ENCODE measurements at places on chromosomes 11 and 22. TPM values are rescaled to one million over a fixed set of nuclear protein-coding genes. Genes with fewer than 3 reads are reported as not detected.
A peak's percentile ranks its signal among the peaks of the same experiment; 100 is the strongest.

DNA sequence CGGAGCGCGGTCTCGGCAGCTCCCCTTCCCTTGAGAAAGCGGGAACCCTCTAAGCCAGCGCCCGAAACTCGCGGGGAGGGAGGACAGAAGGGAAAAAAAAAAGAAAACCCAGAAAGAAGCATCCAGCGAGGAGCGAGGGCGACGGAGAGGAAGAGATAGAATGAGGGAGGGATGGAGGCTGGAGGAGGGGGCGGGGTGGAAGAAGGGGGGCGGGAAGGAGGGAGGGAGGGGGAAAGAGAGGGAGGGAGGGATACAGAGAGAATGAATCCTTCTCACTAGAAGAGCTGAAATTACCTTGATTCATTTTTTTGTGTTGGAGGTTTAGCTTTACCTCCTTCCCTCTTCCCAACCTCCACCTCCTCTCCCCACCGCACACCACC, 19.3 kb upstream of the BDNF start:
- DNase-seq = no peak

GRCh38 chr11:105960252-105961245, 61.5 kb downstream of the MSANTD4 start:
- DNase-seq = no peak

- peak; percentile 87 for DNase-seq
Measured at GRCh38 chr22:23281406-23282088, 101.2 kb downstream of the BCR start.

DNA sequence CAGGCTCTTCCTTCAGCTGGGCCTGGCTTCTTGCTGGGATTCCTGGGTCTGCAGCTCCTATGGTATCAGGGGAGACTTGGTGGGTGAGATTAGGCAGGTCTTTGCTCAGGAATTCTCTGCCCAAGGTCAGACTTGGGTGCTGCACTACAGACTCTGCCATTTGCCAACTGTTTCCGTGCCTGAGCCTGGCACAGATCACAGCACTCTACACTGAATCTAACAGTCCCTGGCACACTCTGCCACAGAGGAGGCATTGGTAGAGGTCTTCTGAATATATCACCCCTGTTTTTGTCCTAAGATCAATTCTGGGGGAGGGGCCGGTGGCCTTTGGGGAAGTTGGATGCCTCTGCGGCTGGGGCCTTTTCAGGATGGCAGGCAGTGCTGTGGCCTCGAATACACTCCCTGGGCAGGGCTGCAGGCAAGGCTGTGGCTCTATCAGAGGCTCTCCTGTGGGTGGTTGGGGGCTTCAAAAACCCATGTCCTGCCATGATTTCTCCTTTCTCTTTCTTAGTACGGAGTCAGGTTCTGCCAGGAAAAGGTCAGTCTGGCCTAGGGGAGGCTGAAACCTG, 115.0 kb upstream of the NARS2 start:
- no peak for DNase-seq

DNA sequence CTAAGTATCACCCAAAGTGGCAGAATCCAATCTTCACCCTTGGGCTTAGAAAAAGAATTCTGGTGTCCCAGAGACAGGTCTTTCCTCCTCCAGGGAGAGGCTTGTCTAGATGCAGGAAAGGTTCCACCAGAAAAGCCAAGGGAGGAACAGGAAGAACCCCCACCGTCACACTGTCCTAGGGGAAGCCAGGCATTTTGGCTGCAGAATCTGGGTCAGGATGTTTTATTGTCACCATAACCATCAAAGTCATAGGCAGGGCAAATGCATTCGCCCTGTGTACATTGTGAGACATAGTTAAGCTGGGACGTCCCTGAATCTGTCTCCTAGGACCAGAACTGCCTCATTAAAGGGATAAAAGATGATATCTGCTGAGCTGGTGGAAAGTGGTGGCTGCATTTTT, 590.5 kb downstream of the OPCML start:
- no peak for DNase-seq

GRCh38 chr11:8717544-8717875, 34.9 kb downstream of the RPL27A start:
- no peak for DNase-seq

GRCh38 chr11:17371614-17372013, 16.8 kb downstream of the KCNJ11 start:
- no peak for DNase-seq

Gene SELENOH
- 118 TPM for total RNA-seq

Gene STK33
- total RNA-seq = 17.3 TPM

Gene SPA17
- 8.5 TPM for total RNA-seq

Gene SLC6A5
- total RNA-seq = not detected

GRCh38 chr11:64674774-64675173, 48.2 kb downstream of the NRXN2 start:
- no peak for DNase-seq

DNA sequence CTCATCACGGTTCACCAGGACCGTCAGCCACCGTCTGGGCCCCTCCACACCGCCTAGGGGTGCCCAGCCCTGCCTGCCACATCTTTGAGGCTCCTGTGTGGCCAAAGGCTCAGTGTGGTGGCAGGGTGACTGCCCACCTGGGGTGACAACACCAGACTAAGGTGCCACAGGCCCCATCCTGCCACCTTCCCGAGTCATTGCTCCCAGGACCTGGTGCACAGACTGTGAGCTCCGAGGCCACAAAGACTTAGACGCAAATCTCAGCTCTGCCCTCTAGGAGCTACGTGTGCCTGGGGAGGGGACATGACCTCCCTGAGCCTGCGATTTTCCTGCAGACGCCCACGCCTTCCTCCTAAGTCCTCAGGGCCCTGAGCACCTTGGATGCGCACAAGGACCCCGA, 36.5 kb downstream of the KIAA0930 start:
- DNase-seq = no peak

- DNase-seq = peak; percentile 31
Measured at GRCh38 chr11:1868636-1869291, 15.9 kb downstream of the LSP1 start.

Gene RIBC2
- 2.6 TPM for total RNA-seq

Gene GGTLC3
- total RNA-seq = 8.0 TPM

GRCh38 chr11:96388891-96389719, 607 bp downstream of the CCDC82 start:
- DNase-seq = no peak

Gene ANKK1
- 0.41 TPM for total RNA-seq

- no peak for DNase-seq
Measured at GRCh38 chr22:40285513-40285912, 60.8 kb upstream of the ADSL start.

- DNase-seq = no peak
Measured at GRCh38 chr11:61814247-61814957, 2.4 kb downstream of the FADS1 start.

Gene F2
- total RNA-seq = not detected

Gene ROM1
- total RNA-seq = 5.6 TPM

- DNase-seq = no peak
Measured at GRCh38 chr22:31627223-31627731, 34.7 kb downstream of the PISD start.

Gene EPS8L2
- total RNA-seq = 156 TPM

DNA sequence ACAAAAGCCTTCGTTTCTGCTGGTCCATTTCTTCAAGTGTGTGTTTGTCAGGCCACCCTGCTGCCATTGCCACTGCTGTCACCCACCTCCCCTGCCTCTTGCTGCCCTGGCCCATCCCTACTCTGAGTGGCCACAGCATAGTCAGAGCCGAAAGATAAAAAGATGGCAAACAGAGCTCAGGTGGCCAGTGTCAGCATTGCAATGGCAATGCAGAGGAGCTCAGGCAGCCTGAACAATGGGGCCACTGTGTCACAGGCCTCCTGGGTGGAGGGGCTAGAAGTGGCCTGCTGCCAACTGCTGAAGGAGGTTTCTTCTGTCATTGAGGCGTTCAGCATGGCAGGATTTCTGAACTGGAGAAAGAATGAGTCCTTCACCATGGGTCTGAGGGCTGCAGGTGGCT, 137.1 kb downstream of the CSNK2A3 start:
- no peak for DNase-seq

- DNase-seq = no peak
Measured at GRCh38 chr11:2951231-2952110, 22.3 kb upstream of the PHLDA2 start.

DNA sequence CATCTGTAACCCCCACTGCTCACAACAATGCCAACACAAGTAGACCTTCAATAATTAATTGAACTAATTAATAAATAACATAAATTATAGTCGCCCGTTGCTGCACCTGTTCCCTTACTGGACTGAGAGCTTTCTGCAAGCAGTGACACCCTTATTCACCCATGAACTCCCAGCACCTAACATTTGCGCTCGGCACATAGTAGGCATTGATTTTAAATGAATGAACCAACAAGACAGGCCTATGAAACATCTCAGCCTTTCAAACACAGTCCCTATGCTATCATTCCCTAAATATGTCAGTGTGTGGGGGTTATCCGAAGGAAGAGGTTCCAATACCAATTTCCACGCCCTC, 1.1 kb downstream of the THAP12 start:
- DNase-seq = no peak

- no peak for DNase-seq
Measured at GRCh38 chr11:93481696-93482095, 61.5 kb downstream of the SMCO4 start.

- DNase-seq = peak; percentile 61
Measured at GRCh38 chr11:57458410-57459163, 1.7 kb upstream of the RTN4RL2 start.

DNA sequence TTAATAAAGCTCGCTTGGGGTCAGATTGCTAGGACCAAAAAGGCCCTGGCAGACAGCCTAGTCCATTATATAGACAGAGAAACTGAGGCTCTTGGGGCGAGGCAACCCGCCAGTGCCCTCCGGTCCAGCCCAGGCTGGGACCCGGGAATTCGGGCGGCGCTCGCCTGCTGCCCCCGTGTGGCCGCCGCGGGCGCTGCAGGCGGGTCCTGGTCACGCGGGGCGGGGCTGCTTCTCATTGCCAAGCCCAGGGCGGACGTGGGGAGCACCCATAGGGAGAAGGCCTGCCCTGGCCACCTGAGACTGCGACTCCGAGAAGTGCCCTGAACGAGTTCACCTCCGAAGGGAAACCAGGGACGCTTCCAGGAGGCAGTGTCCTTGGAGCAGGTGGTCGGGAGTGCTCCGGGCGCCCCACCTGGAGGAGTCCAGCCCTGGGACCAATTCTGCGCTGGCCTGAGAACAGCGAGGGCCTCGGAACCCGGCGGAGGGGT, 36.0 kb upstream of the CSNK1E start:
- peak; percentile 83 for DNase-seq

DNA sequence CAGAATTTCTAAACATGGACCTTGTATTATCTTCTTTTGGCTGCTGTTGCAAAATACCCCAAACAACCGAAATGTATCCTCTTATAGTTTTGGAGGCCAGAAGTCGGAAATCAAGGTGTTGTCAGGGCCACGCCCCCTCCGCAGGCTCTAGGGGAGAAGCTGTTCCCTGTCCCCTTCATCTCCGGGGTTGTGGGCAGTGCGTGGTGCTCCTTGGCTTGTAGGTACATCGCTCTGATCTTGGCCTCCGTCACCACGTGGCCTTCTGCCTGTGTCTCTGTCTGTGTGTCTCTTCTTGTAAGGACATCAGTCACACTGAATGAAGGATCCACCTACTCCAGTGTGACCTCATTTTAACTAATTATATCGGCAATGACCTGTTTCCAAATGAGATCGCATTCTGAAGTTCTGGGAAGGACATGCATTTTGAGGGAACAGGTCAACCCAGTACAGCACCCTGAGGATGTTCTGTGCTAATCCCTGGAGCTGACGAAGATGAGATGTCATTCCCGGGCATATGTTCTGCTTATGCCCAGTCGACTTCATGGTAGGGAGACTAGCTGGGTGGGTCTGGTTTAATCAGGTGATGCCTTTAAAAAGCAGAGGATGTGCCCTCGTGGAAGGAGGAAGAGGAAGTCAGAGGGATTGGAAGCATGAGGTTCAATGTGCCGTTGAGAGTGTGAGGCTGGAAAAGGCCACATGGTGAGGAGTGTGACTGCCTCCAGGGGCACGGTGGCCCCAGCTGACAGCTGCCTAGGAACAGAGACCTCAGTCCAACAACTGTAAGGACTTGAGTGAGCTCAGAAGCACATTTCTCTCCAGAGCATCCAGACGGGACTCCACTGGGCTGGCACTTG, 531.1 kb downstream of the TBC1D22A start:
- DNase-seq = no peak

- DNase-seq = no peak
Measured at GRCh38 chr11:20840341-20840740, 171.0 kb downstream of the NELL1 start.

Gene TSGA10IP
- total RNA-seq = not detected

Gene SORL1
- total RNA-seq = 74.0 TPM

Gene DNAJB7
- not detected for total RNA-seq

GRCh38 chr11:109728056-109728455, 306.1 kb downstream of the C11orf87 start:
- no peak for DNase-seq

- no peak for DNase-seq
Measured at GRCh38 chr11:25057861-25058260, 561.0 kb downstream of the LUZP2 start.

GRCh38 chr11:65213322-65214211, 31.8 kb downstream of the CAPN1 start:
- no peak for DNase-seq

Gene UPK3A
- not detected for total RNA-seq

DNA sequence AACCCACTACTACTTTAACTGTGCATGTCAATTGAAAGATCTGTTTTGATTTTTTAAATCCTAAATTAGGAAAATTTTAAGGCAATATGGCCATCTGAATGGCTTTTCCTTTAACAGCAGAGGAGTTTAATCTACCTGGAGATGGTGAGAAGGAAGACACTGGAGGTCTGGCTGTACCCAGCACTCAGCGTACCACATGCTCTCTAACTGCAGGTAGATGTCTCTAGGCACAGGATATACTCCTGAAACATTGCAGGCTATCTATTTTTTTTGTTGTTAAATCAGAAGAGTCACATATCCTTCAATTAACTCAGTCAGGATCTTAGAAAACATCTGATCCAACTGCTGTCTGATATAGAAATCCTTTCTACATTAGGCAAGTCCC, 17.3 kb upstream of the CASTOR1 start:
- DNase-seq = no peak
